CD4-positive, CD25-positive, alpha-beta regulatory T cell (primary cell): ENCODE measurements at places on chromosomes 16 and 17.

- DNase-seq = no peak
Observed at GRCh38 chr16:86398201-86398600, 112.1 kb upstream of the FOXF1 start.

DNA sequence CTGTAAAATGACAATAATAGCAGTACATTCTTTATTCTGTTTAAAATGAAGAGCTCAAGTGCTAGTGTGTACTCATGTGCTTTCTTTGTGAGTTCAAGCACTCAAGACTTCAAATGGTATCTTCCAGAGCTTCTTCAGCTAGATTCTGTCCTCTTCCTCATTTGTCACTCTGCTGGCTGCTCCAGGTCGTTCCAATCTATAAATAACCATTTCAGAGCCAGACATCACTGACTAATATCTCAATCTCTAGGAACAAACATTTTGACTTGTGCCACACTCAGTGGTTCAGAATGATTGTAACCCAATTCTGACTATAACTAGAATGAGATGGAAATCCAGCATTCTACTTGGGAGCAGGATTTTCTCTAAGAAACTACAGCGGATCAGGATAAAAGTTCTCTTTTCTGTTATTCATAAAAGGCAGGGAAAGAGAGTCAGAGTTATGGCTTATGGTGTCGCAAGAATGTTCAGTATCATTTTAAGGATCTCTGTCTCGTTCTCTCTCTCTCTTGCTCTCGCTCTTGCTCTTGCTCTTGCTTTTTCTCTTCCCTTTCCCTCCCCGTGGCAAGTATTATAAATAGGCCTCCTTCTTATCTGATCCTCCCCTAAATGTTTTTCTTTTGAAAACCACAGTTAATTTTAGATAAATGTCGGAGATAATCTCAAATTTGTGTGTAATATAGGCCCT lies 116.3 kb upstream of the MAF start:
- no peak for DNase-seq

GRCh38 chr16:27475561-27475960 lies 73.6 kb downstream of the IL21R start:
- DNase-seq = no peak

- no peak for DNase-seq
Observed at GRCh38 chr17:46108120-46108519, 85.1 kb downstream of the KANSL1 start.

- DNase-seq = no peak
Observed at GRCh38 chr17:4262703-4263102, 1.1 kb downstream of the ANKFY1 start.

DNA sequence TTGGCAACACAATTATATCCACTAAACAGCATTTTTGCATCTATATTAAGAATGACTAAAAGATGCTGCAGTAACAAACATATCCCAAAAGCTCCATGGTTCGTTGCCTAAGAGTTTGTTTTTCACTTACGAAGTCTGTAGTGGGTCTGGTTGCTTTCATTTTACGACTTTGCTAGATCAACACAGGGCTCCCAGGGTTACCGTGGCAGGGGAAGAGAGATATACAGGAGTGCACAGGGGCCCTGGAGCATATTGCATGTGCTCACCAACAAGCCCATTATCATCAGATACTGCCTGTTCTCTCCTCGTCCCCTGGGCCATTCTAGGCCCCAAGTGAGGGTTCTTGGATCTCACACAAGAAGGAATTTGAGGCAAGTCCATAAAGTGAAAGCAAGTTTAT lies 3.1 kb upstream of the MMP2 start:
- no peak for DNase-seq

DNA sequence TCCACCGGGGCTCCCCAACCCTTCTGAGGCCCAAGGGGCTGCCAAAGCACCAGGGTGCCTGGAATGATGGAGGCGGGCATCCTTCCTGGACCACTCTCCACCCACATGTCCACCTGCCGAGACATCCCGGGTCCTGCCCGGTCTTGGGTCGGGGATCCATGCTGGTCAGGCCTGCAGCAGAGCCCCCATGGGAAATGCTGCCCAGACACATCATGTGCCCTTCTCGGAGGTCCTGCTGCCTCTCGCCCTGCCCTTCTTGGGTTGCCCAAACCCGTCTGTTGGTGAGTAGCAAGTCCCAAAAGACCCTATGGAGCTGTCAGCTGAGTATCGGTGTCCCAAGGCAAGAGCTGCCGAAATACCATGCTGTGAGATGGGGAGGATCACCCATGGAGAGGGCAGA lies 14.8 kb upstream of the GAA start:
- no peak for DNase-seq

DNA sequence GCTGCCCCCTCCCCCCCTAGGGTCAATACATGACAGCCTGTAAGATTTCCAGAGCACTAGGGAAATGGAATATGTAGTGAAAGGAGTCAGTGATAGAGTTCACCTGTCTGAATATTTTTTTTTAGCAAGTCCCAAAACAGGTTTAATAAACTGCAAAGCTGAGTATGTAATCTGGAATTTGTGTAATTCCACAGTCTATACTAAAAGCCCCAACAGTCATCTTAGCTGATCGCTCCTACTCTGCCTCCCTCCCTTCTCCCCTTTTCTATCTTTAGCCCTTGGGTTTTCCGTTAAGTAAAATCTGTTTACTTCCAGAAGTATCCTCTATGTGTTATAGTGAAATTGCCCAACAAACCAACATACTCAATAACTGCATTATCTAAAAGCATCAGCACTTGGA lies 3.5 kb downstream of the CDH13 start:
- no peak for DNase-seq

DNA sequence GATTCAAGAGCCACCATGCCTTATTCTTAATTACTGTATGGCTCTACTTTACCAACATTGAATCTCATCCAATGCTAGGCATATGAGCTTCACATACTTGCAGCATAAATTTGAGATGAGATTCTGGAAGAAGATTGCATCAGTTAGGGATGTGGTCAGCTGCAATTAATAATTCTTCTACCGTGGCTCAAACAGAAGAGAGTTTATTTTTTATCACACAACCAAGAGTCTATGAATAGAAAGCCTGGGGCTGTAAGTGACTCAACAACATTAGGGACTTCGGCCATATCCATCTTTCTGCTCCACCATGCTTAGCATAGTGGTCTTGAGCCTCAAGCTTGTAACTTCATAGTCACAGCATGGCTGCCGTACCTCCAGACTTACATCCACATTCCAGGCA lies 179.4 kb upstream of the IRX6 start:
- no peak for DNase-seq

DNA sequence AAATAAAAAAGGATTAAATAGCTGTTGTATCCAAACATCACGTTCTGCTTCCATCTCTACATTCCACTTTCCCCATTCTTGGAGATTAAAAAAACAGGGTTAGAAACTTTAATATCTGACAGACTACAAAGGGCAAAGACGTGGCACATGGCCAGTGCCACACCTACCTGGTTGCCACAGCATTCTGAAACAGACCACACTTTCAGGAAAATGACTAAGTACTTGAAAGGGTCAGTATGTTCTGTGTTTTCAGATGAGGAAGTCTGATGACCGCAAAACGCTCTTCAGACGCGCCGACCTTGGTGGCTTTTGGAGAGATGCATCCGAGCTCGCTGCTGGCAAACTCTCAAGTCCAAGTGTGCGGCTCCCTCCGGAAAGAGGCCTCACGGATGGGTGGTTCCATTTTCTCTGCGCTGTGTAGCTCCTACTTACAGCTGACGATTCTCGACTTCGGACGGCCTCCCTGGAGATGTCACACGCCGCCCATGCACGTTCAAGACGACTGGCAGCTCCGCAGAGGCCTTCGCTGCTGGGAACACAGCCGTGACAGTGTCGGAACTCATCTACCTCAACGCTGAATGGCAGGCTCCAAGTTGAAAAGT lies 15.5 kb downstream of the MAP1LC3B start:
- DNase-seq = no peak
